ENCODE measurements at places on chromosomes 5 and 9. TPM values are rescaled to one million over a fixed set of nuclear protein-coding genes. Genes with fewer than 3 reads are reported as not detected.

Gene SPATA31D3
- not detected for total RNA-seq

Gene FYB1
- 9.9 TPM for total RNA-seq

Gene SAXO1
- not detected for total RNA-seq

Gene STC2
- 35.2 TPM for total RNA-seq

Gene DMGDH
- not detected for total RNA-seq

Gene CTXN3
- not detected for total RNA-seq

Gene HMGCS1
- total RNA-seq = 57.8 TPM

Gene ANKRD18A
- 13.7 TPM for total RNA-seq

Gene DOCK8
- 0.31 TPM for total RNA-seq

Gene DNAJA1
- 252 TPM for total RNA-seq

Gene PCDH12
- total RNA-seq = not detected

Gene AGXT2
- not detected for total RNA-seq

Gene PHF24
- 0.19 TPM for total RNA-seq

Gene NR5A1
- total RNA-seq = 0.11 TPM

Gene PIP5K1B
- total RNA-seq = not detected

Gene PCDHB13
- total RNA-seq = 0.06 TPM

Gene GRM6
- total RNA-seq = not detected

Gene HAVCR2
- 0.52 TPM for total RNA-seq

Gene CER1
- total RNA-seq = not detected

Gene PAX5
- 0.05 TPM for total RNA-seq

Gene HSPB3
- 0.14 TPM for total RNA-seq

Gene NSG2
- total RNA-seq = not detected

Gene SHLD3
- 3.0 TPM for total RNA-seq

Gene SLC9A3
- total RNA-seq = 2.1 TPM

Gene SPINK6
- 0.27 TPM for total RNA-seq
